ENCODE measurements at places on chromosomes 4 and X.
A peak's percentile ranks its signal among the peaks of the same experiment; 100 is the strongest.

- DNase-seq, result no peak
Observed at GRCh38 chrX:106752101-106752678, 25.7 kb downstream of the RNF128 start.

GRCh38 chr4:74305000-74305399 lies 3.3 kb upstream of the EPGN start:
- DNase-seq, result no peak

DNA sequence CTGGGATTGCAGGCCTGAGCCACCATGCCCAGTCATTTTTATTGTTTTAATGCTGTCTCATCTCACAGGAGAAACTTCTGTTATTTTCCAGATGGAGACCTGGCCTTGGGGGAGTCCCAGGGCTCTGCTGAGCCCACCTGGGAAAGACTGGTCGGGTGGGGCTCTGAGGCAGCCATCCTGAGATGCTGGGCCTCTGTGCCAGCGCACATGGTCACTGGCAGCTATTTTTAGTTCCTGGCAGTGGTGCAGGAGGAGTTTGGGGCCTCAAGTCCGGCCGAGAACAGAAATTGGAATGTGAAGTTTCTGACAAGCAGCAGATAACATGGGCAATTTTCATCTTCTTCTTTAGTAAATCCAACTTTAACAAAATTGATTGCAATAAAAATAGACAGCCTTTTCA lies 44.5 kb downstream of the SORCS2 start:
- no peak for DNase-seq

GRCh38 chr4:1612278-1613098 lies 71.6 kb downstream of the FAM53A start:
- no peak for DNase-seq

DNA sequence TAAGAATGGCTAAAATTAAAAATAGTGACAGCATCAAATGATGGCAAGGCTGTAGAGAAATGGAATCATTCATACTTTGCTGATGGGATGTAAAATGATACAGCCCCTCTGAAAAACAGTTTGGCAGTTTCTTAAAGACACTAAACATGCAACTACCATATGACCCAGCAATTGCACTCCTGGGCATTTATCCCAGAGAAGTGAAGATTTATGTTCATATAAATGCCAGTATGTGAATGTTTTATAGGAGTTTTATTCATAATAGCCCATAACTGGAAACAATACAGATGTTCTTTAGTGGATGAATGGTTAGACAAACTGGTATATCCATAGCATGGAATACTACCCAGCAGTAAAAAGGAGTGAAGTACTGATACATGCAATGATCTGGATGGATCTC lies 43.3 kb downstream of the REPS2 start:
- no peak for DNase-seq

- DNase-seq, result peak; percentile 6
Observed at GRCh38 chr4:155666344-155667221, at the start of gene GUCY1A1. Gene GUCY1A1, plus strand, starts transcription at chr4:155666848. Its CDS starts 30,020 bp downstream, at chr4:155696868.

- no peak for DNase-seq
Observed at GRCh38 chr4:157803845-157804521, 368.8 kb downstream of the GASK1B start.

GRCh38 chr4:19913650-19914049 lies 338.1 kb upstream of the SLIT2 start:
- no peak for DNase-seq

DNA sequence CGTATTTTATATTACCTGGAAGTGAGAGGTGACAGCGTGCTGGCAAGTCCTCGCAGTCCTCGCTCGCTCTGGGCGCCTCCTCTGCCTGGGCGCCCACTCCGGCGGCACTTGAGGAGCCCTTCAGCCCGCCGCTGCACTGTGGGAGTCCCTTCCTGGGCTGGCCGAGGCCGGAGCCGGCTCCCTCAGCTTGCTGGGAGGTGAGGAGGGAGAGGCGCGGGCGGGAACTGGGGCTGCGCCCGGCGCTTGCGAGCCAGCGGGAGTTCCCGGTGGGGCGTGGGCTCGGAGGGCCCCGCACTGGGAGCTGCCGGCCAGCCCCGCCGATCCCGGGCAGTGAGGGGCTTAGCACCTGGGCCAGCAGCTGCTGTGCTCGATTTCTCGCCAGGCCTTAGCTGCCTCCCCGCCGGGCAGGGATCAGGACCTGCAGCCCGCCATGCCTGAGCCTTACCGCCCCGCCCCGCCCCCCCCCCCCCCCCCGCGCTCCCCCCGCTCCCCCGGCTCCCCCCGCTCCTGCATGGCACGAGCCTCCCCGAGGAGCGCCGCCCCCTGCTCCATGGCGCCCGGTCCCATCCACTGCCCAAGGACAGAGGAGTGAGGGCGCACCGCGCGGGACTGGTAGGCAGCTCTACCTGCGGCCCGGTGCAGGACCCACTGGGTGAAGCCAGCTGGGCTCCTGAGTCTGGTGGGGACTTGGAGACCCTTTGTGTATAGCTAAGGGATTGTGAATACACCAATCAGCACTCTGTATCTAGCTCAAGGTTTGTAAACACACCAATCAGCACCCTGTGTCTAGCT lies 298.9 kb upstream of the MAGEB16 start:
- no peak for DNase-seq

- DNase-seq, result no peak
Observed at GRCh38 chr4:169225812-169226211, 44.9 kb downstream of the SH3RF1 start.

- DNase-seq, result no peak
Observed at GRCh38 chrX:52118262-52118661, 49.3 kb upstream of the MAGED4B start.

- DNase-seq, result no peak
Observed at GRCh38 chr4:81595798-81596610, 124.3 kb upstream of the RASGEF1B start.

GRCh38 chr4:32087211-32087610 lies 1367.0 kb downstream of the PCDH7 start:
- no peak for DNase-seq

DNA sequence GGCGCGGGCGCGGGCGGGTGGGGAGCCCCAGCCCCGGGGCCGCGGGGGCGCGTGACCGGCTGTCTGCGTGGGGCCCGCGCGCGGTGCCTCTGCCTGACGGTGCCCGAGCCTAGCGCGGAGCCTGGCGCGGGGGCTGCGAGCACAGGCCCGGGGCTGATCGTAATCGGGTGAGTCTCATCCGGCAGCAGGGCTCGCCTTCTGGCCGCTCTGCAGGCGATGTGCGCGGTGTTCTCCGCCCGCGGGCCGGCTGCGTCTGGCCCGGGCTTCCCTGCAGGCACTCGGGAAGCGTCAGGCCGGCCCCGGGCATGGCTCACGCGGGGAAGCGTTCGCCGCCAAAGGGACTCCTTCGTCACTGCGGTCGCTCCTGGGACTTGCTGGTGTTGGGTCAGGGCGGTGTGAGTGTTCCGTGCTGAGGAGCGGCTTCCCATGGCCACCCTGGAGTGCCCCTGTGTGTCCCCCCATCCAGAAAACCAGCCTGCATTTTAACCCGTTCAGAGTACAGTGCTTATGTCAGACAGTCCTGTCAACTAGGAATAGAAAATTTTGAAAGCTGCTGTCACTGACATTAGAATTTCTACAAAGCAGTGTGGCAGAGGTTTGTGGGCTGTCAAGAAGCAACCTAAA lies 40.6 kb downstream of the FAM149A start:
- DNase-seq, result peak; percentile 16

- DNase-seq, result no peak
Observed at GRCh38 chr4:27293831-27294230, 433.2 kb downstream of the STIM2 start.

DNA sequence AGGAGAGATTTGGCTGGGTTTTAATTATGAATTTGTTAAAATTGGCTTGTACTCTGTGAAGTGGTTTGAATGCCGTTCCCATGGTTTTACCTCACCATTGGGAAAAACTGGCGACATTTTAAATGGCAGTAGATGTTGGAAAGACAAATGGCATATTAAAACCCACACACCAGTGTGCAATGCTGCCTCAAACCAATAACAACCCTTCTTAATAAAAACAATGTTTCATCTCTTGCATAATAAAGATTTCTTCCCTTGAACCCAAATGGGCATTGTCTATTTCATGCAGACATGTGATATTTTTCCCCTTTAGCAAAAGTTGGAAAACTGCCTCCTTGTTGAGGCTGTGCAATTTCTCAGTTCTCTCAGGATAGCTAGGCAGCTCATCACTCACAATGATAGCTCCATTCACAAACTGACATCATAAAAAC lies 33.7 kb downstream of the GABRB1 start:
- no peak for DNase-seq

- no peak for DNase-seq
Observed at GRCh38 chr4:4645743-4646142, 103.9 kb upstream of the STX18 start.

DNA sequence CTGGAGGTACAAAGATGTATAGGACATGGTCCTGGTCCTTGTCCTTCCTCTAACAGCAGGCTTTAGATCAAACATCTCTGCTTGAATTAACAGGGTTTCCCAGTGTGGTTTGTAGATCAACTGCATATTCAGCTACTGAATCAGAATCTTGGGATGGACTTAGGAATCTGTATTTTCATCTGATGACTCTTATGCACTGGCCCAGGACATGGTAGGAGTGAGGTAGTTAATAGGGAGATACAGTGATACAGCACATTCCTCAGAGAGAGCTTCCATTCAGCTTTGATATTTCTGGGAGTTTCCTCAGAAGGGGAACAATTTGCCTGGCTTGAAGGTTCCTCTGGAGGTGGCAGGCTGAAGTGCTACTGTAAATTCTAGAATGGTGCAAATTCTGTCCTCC lies 203.1 kb downstream of the LARP7 start:
- DNase-seq, result no peak

DNA sequence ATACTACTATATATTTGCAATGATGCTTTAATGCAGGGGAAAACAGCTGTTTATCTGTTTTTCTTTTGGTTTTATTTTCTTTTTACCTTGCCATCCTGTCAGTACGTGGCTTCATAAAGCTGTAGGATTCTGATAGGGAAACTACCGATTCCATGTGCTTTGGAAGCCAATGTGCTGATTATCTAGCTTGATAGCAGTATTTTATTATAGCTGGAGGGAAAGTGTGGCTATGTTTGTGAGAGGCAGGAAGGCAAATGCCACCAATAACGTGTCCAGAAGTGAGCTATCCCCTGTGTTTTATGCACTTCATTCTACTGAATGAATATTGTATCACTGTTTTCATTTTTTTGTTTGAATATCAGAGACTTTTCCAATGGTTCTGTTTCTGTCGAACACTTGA lies 43.7 kb downstream of the IL15 start:
- DNase-seq, result no peak

DNA sequence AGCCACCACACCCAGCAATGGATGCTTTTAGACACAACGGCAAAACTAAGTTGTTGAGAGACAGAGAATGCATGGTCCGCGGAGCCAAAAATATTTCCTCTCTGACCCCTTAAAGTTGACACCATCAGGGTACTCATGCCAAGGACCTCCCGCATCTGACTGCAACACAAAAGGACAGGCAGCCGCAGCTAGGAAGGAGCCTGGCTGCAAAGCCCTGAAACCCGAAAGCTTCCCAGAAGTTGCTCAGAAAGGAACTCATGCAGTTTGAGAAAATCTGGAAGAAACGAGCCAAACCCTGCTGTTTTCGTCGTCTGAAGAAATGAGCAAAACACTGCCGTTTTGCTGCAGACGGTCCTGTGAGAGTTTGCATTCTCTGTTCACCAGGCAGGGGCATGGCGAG lies 16.5 kb downstream of the DHRSX start:
- no peak for DNase-seq

- no peak for DNase-seq
Observed at GRCh38 chrX:10972706-10973105, 138.4 kb upstream of the HCCS start.

DNA sequence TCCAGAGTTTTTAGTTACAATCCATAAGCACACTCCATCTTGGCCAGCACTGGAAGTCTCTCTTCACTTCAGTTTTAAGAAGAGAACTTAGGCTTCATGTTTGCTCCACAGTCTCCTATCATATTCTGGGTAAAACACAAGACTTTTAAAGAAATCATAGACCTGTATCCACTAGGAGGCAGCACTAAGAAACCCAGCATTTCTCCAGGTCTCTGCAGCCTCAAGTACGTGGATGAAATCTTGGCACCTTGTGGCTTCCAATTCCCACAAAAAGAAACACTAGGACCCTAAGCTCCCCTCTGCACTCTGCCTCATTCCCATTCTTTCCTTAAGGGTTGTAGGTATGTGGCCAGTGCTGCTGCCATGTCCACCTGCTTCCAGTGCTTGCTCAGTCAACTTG lies 367.3 kb upstream of the CASK start:
- no peak for DNase-seq

- no peak for DNase-seq
Observed at GRCh38 chr4:96366632-96367031, 526.7 kb downstream of the PDHA2 start.

DNA sequence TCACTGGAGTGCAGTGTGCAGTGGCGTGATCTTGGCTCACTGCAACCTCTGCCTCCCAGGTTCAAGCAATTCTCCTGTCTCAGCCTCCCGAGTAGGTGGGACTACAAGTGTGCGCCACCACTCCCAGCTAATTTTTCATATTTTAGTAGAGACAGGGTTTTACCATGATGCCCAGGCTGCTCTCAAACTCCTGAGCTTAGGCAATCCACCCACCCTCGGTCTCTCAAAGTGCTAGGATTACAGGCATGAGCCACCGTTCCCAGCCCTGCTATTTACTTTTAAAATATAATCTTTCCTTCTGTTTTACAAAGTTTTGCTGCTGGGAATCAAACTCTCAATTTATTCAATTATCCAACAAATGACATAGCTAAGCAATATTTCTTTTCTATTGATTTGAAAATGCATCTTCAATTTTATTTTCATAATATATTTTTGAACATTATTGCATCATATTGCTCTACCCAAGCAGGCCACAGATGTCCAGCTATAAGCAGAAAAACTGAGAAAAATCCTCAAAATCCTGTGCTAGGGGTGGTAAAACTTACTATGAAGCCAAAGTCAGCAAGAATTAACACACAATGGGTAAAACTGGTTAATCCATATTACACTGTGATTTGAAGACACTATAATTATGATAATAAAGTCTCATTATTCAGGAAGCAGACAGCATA lies 5.2 kb downstream of the TIFA start:
- no peak for DNase-seq

- DNase-seq, result no peak
Observed at GRCh38 chr4:2305766-2306501, 44.0 kb upstream of the MXD4 start.

GRCh38 chr4:119206178-119206577 lies 6.3 kb upstream of the USP53 start:
- DNase-seq, result no peak

- DNase-seq, result no peak
Observed at GRCh38 chr4:83179205-83179604, 64.7 kb upstream of the PLAC8 start.
